ENCODE measurements at places on chromosomes 1 and 21.

DNA sequence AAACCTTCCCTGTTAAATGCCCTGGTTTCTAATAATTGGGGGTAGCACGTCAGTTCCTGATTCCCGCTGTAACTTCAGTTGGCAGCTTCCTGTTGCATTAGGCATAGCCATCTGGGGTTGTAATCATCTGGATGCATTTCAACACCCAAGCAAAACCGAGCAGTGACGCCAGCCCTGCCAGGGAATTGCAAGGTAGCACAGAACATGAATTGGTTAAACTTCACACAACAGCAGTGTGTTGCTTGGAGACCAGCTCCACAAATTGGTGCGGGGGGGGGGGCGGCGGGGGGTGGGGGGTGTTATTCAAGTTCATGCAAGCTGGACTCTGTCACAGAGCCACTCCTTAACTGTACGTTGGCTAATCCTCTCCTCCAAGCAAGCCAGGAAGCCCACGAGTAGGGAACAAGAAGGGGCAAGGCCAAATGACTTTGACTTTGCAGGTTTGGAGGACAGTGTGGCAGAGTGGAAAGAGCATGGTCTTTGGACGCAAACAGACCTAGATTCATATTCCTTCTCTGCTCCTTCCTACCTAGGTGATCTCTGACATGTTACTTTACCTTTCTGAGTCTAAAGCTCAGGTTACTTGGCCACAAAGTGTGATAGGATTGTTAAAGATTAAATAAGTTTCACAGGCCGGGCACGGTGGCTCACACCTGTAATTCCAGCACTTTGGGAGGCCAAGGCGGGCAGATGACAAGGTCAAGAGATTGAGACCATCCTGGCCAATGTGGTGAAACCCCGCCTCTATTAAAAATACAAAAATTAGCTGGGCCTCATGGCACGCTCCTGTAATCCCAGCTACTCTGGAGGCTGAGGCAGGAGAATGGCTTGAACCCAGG, 4.7 kb downstream of the LAX1 start:
- DNase-seq = no peak

DNA sequence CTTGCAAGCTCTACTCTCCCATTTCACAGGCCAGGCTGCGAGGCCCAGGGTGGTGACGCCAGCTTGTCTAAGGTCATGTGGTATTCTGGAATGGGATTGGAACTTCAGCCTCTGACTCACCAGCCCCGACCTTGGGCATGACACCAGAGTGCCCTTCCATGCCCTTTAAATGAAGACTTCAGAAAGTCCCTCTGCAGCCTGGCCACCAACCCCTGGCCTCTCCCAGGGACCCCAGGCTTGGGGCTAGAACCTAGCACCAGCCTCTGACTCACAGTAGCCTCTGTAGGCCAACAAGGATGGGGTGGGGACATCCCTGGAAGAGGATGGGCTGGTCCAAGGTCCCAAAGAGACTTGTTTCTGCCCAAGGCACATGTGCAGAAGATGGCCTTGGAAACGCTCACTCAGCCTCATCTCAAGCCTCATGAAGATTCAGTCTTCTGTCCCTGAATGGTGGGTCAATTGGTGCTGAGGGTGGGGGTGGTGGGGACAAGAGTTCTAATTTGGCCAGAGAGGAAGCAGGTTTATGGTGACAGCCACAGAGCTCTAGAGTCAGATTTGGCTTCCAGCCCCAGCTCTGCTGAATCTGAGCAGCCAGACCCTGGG, 36.1 kb upstream of the RUNX3 start:
- no peak for DNase-seq

- no peak for DNase-seq
These were observed 294.8 kb downstream of the PTPRC start for GRCh38 chr1:198933515-198934222.

- no peak for DNase-seq
These were observed 167.7 kb upstream of the PTGFR start for GRCh38 chr1:78322928-78323680.

GRCh38 chr1:17232759-17233661, 15.9 kb upstream of the PADI3 start:
- no peak for DNase-seq

GRCh38 chr1:182656842-182657397, 27.5 kb downstream of the RGS8 start:
- no peak for DNase-seq

- DNase-seq = no peak
These were observed 415.2 kb upstream of the KAZN start for GRCh38 chr1:14183329-14183728.

GRCh38 chr1:100597061-100597741, 59.3 kb downstream of the GPR88 start:
- DNase-seq = no peak

GRCh38 chr1:199759268-199759730, 268.2 kb upstream of the NR5A2 start:
- no peak for DNase-seq

GRCh38 chr1:203743091-203743571, 21.9 kb upstream of the LAX1 start:
- no peak for DNase-seq

DNA sequence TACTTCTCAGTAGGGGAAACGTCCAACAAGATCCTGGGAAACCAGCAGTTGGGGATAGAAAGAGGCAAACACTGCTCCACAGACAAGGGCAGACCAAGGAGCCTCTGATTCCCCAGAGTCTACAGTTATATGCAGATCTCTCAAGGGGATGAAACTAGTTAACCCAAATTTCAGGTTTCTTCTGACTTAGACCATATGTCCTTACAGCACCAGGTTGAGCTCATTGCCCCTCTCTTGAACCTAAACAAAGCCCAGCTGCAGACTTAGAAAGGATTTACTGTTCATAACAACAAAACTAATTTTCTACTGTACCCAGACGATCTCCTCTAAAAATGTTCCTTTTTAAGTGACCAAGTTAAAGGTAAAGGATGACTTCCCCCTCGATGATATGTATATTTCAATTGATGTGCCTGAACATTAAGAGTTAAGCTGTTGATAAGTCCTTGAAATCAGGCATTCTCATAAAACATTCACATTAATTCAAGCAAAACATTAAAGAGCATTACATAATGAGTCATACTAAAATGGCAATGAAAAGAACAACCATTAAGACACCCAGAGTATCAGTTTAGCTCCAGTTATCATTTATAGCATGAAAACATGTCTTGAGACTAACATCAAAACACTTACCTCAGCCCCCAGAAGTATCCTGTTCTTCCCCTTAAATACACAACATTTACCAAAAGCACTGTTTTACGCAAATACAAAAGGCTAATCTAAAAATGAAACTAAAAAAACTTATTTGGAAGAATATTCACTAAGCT, 24.1 kb downstream of the SMYD3 start:
- DNase-seq = no peak

DNA sequence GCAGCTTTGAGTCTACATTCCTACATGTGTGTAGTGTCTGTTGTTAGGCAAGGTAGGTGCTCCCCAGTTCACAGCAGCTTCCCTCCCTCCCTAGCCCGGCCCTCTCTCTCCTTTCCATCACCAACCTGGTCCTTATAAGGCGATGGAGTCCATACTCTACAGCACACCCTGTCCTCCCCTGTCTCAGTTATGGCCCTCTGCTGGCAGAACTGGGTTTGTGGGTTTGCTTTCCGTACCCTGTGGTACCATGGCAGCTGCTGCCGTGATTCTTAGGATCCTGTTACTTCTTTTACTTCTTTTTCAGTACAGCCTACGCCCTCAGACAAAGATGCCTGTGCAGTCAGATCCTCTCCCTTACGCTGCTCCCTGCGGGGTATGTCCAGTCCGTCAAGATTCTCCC, 31.7 kb downstream of the AK5 start:
- DNase-seq = no peak

DNA sequence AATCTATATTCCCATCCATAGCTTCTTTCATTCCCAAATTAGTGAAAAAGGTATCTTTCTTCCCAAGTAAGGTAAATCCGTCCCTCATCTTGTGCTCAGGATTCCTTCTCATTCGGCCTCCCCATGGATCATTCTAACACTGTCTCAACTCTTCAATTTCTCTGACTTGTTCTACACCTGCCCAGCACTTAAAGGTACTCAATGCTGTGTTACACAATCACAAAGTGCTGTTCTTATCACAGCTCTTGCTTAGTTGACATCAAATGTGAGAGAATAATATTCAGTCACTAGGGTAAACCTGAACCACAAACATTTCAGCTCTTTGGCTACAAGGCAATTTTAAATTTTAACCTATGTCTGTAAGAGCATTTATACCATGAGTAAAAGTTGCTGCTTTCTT, 94.8 kb downstream of the DIRAS3 start:
- no peak for DNase-seq

GRCh38 chr21:35303085-35303484, 254.0 kb upstream of the RUNX1 start:
- no peak for DNase-seq

DNA sequence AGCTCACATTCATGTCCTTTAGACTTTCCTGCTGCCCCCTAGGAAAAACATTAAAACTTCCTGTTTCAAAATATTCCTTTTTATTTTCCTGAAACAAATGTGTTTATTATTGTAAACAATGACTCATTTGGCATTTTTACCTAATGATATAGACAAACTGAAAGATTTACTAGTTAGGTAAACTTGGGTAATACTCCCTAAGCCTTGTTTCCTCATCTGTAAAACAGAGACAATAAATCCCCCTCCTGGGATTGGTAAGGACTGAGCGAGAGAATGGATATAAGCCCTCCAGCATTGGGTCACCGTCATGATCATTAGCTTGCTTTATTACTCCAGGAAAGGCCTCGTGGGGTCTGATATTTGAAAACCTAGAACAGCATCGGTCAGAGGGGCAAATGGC, 59.8 kb downstream of the LPAR3 start:
- DNase-seq = no peak

DNA sequence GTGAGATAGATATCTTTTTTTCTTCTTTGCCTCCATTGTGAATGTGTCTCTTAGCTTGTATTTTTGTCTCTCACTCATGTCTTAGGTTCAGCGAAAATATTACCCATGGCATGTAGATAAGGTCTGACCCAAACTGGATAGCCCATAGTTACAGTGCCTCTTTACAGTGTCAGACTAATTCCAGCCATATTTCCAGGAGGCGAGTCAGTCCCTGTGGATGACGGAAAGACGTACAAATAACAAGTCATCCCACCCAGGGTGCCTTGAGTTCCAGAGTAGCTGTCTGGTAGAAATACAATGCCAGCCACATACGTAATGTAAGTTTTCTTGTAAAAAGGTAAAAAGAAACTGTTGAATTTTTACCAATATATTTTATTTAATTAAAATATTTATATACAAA, 157.3 kb downstream of the ZNF281 start:
- DNase-seq = no peak

DNA sequence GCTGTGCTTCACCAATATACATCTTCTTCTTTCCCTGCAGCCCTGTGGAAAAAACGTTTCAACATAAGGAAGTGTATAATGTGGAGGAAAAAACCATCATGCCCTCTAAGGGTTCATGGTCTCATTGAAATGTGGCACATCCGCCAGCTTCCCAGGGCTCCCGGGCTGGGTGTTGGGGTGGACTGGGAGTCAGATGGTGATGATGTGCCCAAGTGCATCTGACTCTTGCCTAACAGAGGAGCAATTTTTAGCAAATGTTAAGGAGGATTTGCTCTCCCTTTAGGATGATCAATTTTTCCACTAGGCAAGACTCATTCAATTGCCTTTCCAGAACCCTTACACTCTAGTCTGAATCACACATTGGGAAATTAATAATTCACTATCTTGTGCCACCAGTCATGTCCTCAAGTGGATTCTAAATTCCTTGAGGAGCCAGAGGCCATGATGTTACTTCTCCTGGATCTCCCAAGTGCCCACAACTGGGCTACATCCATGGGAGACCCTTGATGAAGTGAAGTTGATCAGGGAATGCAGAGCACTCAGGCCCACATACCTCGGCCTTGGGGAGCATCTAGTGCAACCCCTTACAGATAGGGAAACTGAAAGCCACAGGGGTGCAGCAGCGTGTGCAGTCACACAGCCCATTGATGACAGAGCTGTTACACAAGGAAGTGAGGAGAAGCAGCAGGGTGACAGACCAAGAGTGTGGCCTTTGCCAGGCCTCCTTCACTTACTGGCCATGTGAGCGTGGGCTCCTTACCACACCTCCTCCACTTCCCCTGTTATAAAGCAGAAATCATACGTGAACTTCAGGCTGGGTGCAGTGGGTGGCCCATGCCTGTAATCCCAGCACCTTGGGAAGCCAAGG, 100.0 kb upstream of the SLC44A3 start:
- no peak for DNase-seq

DNA sequence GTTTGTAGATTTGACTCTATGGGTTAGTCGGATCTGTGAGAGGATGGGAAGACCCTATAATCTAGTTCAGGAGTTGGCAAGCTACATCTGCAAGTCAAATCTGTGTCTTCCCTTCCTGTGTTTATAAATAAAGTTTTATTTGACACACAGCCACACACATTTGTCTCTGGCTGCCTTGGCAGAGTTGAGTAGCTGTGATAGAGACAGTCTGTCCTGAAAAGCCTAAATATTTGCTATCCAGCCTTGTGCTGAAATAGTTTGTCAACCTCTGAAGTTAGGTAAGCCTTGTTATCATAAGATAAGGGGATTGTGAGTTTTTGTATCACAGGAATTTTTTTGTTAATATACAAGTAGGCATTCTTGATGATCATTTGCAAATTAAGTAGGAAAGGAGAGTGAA, 136.8 kb downstream of the NOS1AP start:
- DNase-seq = no peak

DNA sequence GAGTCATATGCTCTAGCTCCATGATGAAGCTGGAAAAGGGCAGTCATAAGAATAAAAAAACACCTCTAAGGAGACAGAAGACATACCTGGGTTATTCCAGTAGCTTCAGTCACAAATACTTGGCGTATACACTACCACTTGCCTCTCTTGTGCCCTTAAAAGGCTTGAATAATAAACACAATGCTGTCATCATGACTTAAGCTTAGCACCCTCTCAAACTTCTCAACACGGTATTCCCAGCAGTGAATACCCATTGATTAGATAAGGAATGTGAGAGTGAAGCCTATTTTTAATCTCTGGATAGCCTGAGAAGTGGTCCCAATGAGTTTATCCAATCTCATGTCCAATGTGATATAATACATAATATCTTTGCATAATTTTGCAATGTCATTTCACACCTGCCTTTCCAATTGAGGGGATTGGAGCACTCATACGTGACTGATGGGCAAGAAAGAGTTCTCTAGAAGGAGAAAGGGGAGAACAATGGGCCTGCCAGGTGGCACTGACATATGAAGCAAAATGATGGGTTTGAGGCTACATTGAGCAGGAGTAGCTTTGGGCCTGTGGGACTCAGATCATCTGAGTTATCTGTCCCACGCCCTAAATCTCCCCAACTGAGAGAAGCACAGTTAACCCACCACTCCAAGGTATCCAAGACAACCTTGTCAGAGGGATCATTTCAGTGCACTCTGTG, 298.6 kb upstream of the DAB1 start:
- no peak for DNase-seq

- DNase-seq = no peak
These were observed 593.8 kb downstream of the LRRIQ3 start for GRCh38 chr1:73604211-73604610.

GRCh38 chr1:110529011-110529410, 10.0 kb upstream of the KCNA10 start:
- DNase-seq = no peak
